ENCODE measurements at places on chromosomes 5 and 9.

DNA sequence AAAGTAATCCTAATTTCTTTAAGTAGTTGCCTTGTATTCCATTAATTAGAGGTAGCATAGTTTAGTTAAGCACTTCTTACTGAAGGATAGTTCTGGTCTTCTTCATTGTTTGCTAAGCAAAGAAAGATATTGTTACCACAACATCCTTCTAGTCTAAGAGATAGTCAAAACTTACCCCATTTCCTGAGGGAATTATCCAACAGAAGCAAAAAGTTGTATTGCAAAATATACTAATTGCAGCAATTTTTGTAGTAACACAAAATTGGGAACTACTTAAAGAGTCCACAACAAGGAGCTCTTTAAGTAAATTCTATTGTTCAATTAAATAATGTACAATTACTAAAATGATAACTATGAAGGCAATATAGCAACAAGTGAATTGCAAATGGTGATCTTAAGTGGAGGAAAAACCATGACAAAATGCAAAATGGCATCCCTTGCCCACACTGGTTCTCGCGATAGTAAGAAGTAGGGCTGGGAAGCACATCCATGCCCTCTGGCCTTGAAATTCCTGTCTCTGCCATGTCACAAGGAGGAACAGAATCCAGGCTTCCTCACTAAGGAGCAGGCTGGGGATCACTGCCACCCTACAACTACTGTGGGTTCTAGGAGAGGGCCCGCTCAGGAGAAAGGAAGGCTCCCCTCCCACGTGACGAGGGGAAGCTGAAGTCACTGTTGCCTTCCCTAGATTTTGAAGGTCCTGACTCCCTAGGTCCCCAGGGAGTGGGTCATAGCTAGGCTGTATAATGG, 23.3 kb upstream of the MEGF9 start:
- no peak for DNase-seq

DNA sequence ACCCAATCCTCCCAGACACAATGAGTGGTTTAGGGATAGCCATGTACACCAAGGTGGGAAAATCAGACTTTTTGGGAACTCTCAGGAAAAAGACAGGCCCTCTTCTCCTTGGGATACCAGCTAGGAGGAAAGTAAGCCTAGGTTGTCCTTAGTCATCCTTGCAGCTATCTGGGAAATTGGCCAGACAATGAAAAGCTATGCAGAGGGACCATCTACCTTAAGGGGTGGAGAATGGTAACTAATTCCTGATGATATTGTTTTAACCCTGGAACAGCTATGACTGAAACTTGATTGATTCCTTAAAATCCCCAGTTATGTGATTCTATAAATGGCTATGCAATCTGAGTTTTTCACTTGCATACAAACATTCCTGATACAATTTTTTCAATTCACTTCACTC, 88.9 kb upstream of the BNC2 start:
- DNase-seq, result peak; percentile 46

GRCh38 chr5:172322028-172322965, 38.7 kb upstream of the UBTD2 start:
- no peak for DNase-seq

- no peak for DNase-seq
These were observed 36.5 kb upstream of the SLC9A3 start for GRCh38 chr5:560792-561166.

- peak; percentile 97 for DNase-seq
These were observed 114.8 kb downstream of the TLE4 start for GRCh38 chr9:79686381-79687130.

- DNase-seq, result no peak
These were observed 2.9 kb upstream of the MAML1 start for GRCh38 chr5:179729727-179730126.

DNA sequence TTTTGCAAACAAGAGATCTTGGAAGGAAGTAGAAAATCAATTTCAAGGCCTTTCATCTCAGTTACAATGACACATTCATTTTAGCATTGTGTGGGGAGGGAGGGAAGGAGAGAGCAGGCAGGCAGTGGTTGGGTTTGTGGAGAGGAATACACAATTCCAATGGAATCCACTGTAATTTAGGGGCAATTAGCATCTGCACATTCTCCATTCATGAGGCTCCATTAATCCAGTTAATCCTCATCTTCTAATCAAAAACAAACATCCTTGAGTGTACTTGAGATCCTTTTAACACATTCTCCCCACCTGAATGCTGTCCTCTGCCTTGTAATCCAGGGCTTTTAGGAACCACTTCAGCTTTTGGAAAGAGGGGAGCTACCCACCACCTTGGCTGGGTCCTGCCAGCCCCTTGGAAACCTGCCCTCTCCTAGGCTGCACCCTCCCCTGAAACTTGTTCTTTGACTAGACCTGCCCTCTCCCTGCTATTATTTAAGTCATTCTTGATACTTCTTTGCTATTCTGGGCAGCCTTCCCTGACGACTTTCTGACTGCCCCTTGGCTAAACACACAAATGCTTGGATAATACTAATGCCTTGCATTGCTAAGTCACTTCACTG, 271.2 kb downstream of the SLIT3 start:
- DNase-seq, result no peak

DNA sequence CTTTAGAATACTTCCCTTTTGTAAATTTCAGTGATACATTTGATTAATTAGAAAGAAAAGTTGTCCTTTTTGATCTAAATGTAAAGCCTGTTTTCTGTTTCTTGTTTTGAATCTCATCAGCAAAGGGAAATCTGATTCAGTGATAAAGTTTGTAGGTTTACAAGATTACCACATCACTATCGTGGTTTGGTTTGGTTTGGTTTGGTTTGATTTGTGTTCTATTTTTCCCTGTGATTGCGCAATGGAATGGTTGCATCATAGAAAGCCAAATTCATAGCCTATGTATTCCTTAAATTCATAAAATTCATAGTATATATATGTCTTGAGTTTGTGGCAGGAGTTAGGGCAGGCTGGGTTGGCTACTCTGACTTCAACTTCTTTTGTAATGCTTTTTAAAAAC, 15.2 kb downstream of the SRFBP1 start:
- peak; percentile 54 for DNase-seq

- DNase-seq, result no peak
These were observed 1021.7 kb downstream of the EFNA5 start for GRCh38 chr5:106649031-106649430.

- DNase-seq, result peak; percentile 78
These were observed 17.4 kb upstream of the ENTREP1 start for GRCh38 chr9:69307446-69308205.

GRCh38 chr5:50663636-50664035, 2.8 kb upstream of the PARP8 start:
- DNase-seq, result no peak

GRCh38 chr9:136685790-136686533, 1.3 kb downstream of the AGPAT2 start:
- DNase-seq, result peak; percentile 29

DNA sequence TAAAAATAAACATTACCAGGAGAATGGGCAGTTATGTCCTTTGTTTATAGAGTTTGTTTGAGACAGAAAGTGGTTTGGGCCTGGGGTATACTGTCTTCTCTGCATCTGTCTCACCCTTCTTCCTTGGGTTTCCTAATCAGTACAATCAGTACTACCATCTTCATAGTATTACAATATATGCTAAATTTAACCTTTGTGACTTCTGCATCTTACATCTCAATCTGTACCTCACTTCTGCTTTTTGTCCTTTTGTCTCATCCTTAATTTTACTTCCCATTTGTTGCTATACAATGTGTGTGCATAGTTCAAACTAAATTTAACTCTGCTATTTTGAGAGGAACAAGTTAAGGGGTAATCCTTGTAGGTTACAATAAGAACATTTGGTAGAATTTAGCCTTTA, 19.6 kb downstream of the FBXO38 start:
- DNase-seq, result no peak

DNA sequence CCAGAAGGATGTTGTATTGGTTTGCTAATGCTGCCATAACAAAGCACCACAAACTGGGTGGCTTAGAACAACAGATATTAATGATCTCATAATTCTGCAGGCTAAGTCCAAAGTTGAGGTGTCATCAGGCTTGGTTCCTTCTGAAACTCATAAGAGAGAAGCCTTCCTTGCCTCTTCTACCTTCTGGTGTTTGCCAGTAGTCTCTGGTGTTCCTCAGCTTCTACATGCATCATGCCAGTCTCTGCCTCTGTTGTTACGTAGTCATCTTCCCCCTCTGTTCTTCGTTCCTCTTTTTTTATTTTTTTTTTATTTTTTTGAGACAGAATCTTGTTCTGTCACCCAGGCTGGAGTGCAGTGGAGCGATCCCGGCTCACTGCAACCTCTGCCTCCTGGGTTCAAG, 61.8 kb downstream of the LRRC70 start:
- no peak for DNase-seq

GRCh38 chr5:88188458-88189132, 80.0 kb downstream of the TMEM161B start:
- DNase-seq, result no peak
